ENCODE measurements at places on chromosomes 2 and 18. TPM values are rescaled to one million over a fixed set of nuclear protein-coding genes. Genes with fewer than 3 reads are reported as not detected.

LYPD1 gene
- total RNA-seq = 53.2 TPM

- no peak for DNase-seq
Observed at GRCh38 chr2:176648700-176649297, 379.6 kb downstream of the MTX2 start.

GRCh38 chr2:215409331-215410127, 26.3 kb downstream of the FN1 start:
- peak; percentile 34 for DNase-seq

DNA sequence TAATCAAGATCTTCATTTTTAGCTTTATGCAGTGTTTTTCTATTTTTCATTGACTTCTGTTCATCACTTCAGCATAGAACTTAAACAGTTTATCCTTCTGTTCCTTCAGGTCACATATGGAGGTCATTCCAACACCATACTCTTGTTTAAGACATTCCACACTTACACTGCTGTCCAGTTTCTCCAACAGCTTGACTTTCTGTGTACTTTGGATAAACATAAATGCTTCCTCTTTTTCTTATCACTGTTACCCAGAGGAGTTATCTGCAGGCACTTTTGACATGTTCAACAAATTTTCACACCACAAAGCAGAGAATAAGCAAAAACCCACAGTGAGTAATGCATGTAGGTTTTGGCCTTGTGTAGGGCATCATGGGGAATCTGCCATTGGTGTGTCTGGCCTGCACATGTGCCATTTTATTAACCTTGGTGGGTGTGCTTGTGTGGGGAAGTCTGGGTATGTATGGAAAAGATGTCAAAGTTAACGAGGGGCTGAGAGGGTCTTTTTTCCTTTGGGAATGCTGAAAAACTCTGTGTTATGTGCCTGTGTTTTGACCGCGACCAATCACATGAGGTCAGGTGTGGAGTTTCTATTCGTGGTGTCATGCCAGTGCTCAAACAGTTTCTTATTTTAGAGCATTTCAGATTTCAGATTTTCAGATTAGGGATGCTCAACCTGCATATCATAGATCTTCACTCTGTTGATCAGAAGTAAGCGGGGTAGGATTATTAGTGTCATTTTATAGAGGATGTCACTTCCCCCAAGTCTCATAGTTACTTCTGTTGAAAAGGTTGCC, 53.9 kb upstream of the ACVR1 start:
- DNase-seq = no peak

- DNase-seq = no peak
Observed at GRCh38 chr2:98846041-98846440, 90.0 kb downstream of the CRACDL start.

KRTCAP3 gene
- 8.1 TPM for total RNA-seq

- no peak for DNase-seq
Observed at GRCh38 chr2:239370403-239370802, 30.4 kb downstream of the HDAC4 start.

- DNase-seq = no peak
Observed at GRCh38 chr2:129870685-129871241, 108.7 kb upstream of the RAB6C start.

IMPA2 gene
- total RNA-seq = 24.9 TPM

GRCh38 chr2:219109471-219109870, 48.8 kb upstream of the IHH start:
- DNase-seq = no peak

DTNA gene
- 19.3 TPM for total RNA-seq

CFLAR gene
- total RNA-seq = 99.7 TPM

GRCh38 chr2:71938108-71938507, 209.6 kb downstream of the CYP26B1 start:
- DNase-seq = no peak

CLEC4F gene
- not detected for total RNA-seq

MAPK4 gene
- total RNA-seq = 6.0 TPM

COLEC11 gene
- total RNA-seq = not detected

HADHA gene
- 115 TPM for total RNA-seq

NT5C1B gene
- total RNA-seq = not detected

- no peak for DNase-seq
Observed at GRCh38 chr2:79627237-79627636, 114.4 kb downstream of the CTNNA2 start.

DNA sequence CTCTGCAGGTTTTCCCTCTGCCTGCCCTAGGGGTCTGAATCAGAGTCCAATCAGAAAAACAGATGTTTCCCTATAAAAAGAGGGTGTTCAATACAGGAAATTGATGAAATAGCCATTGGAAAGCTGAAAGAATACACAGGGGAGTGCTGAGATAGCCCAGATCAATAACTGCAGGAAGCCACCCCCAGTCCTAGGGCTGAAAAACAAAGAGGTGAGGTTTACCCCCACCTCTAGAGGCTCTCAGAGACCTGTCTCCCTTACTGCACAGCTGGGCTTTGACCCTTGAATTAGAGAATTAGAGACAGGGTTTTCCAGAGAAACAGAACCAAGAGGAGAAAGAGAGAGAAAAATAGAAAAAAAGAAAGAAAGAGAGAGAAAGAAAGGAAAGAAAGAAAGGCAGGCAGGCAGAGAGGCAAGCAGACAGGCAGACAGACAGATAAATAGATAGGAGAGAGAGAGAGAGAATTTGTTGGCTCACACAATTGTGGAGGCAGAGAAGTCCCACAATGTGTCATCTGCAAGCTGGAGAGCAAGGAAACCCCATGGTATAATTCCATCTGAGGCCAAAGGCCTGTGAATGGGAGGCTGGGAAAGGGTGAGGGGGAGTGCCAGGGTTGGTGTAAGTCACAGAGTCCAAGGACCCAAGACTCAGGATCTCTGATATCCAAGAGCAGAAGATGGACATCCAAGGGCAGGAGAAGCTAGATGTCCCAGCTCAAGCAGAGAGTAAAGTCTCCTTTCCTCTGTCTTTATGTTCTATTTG, 18.9 kb upstream of the ME2 start:
- DNase-seq = no peak

DNA sequence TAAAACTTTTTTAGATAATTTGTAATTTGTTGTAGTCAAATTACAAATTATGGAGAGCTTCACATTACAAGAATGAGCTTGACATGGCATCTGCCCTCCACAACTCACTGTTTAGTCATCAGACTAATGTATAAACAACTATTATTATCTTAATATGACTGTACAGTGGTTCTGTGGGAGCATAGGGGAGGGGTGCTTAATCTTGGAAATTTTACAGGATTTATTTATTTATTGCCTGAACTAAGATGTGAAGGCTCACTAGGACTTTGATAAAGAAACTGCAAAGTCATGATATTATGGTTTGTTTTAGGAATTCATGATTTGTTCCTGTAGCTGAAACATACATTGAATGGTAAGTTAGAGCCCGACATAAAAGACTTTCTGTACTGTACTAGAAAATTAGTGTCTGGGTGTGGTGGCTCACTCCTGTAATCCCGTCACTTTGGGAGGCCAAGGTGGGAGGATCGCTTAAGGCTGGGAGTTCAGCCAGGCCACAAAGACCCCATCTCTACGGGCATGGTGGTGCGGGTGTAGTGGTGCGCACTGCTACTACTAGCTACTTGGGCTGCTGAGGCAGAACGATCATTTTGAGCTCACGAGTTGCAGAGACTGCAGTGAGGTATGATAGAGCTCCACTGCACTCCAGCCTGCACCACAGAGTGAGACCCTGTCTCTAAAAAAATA, 2.1 kb downstream of the MARCHF7 start:
- no peak for DNase-seq

GRCh38 chr18:23106575-23106974, 28.7 kb upstream of the CABLES1 start:
- DNase-seq = peak; percentile 95

- DNase-seq = no peak
Observed at GRCh38 chr2:238376884-238377391, 49.8 kb upstream of the ASB1 start.

PSTPIP2 gene
- 14.2 TPM for total RNA-seq

GRCh38 chr2:37412231-37412630, 67.8 kb downstream of the QPCT start:
- DNase-seq = no peak

MC2R gene
- not detected for total RNA-seq

GRCh38 chr18:36381075-36381474, 83.6 kb downstream of the FHOD3 start:
- DNase-seq = no peak
